Stimulated activated CD8-positive, alpha-beta memory T cell treated with anti-CD3 and anti-CD28 coated beads, Interleukin-4, amount 100 ng/mL, for 1 hour (primary cell): ENCODE measurements at places on chromosomes 6 and 20.

GRCh38 chr20:52539891-52540290 is 348.3 kb upstream of the ZFP64 start:
- no peak for DNase-seq

GRCh38 chr20:62002882-62003480 is 62.7 kb downstream of the TAF4 start:
- DNase-seq, result no peak

GRCh38 chr6:20542927-20543602 is 8.8 kb downstream of the CDKAL1 start:
- DNase-seq, result no peak

DNA sequence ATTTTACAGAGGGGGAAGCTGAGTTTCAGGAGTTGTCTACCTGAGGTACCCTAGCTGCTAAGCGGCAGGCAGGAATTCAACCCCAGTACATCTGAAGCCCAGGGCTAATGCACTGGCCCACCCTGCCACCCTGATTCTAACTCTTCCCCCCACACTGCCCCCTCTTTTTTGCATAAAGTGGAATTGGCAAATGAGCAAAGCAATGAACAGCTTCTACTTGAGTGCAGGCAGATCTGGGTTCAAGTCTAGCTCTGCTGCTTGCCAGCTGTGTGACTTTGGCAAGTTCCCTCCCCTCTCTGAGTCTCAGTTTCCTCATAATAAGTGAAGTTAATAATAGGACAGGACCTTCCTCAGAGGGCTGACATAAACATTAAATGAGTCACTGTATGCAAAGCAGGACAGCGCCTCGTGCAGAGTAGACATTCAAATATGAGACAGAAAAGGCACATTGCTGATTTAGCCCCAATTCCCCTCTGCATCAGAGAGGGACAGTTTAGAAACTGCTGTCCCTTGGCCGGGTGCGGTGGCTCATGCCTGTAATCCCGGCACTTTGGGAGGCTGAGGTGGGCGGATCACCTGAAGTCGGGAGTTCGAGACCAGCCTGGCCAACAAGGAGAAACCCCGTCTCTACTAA is 4.7 kb downstream of the ADA start:
- DNase-seq, result no peak

DNA sequence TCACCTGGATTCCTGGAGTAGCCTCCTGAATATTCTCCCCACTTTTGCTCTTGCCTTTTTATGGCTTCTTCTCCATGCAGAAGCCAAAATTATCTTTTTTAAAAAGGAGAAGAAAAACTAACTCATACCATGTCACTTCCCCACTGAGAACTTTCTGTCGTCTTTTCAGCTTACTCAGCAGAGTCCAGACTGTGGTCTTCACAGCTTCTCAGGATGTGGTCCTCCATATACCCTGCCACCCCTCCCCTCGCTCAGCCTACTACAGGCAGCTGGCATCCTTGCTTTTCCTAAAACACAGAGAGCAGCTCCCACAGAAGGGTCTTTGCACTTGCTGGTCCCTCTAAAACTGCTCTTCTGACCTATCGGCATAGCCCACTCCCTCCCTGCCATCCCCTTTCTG is 89.4 kb upstream of the ISM1 start:
- DNase-seq, result no peak

- DNase-seq, result no peak
These were observed 29.1 kb downstream of the NDUFAF5 start for GRCh38 chr20:13813910-13814309.

DNA sequence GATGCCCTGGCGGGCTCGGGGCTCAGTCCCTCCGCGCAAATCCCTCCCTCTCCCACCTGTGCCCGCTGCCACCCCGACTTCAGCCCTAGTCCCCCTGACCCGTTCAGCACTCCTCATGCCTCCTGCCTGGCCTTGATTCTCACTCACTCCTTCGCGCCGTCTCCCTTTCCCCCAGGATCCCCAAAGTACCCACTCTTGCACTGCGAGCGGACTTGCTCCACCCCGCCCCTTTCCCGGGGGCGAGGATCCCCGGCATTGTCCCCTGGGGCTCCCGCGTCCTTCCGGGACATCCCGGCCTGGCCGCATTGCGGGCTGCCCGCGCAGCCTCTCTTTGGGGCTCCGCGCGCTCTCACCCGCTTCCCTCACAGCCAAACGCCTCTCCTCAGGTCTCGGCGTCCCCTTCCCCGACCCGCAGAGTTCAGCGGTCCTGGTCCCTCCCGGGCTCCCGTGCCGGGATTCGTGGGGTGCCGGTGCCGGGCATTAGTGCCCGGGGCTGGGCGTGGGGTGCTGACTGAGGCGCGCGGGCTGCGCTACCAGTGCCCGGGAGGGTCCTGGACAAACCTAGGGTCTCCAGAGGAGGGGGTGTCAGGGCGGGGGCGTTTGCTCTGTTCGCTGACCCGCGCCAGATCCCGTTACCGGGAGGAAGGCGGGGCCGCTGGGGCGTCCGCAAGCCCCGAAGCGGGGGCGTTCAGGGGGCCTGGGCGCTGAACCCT is 45.5 kb upstream of the SUPT3H start:
- DNase-seq, result no peak

DNA sequence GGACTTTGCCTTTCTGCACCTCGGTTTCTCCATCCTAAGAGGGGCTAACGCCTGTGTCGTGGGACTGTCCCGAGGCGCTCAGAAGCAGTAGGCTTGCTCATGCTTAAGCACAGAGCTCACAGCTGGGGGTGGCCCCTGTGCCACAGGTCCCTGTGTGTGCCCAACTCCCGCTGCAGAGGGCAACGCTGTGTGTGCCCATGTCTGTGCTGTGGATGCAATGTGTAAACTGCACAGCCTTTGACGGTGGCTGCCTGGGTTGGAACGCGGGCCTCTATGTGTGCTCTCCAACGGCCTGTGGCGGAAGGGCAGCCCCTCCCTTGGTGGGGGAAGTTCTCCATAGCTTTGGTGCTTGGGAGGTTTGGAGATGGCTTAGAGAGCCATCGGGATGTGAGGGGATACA is 10.7 kb upstream of the GATA5 start:
- DNase-seq, result no peak

DNA sequence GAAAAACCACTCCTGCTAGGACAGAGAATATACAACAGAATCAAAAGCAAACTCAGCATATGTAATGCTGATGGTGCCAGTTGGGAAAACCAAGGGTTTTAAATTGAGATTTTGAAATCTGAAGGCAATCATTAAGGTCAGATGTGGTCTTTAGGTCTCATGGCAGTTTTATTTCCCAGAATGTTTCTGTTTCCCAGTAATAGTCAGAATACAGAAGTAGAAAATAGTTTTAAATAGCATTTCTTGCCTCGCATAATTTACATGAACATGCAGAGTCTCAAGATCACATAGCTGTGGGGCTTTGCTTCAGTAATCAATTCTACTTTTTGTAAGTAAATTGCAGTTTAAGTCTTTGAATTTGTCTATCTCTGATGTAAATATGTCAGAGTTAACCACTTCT is 58.1 kb downstream of the RNF144B start:
- no peak for DNase-seq

DNA sequence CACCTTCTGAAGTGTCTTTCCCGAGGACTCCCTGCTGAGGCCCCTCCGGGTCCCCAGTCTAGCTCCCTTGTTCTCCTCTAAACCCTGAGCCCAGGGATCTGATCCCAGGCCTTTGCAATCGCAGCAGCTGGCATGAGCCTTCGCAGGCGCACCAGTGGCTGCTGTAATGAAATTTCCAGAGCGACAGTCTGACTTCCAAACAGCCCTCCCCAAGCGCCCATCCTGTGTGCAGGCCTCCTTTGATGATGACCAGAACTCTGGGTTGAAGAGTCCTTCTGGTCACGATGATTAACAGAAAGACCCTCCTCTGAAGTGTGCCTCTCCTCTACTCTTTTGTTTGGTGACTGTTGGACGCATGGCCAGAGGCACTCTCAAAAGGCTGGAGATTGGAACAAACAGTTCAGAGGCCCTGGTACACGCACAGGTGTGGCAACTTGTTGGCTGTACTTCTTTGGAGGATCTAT is 89.1 kb upstream of the MPC1 start:
- no peak for DNase-seq

DNA sequence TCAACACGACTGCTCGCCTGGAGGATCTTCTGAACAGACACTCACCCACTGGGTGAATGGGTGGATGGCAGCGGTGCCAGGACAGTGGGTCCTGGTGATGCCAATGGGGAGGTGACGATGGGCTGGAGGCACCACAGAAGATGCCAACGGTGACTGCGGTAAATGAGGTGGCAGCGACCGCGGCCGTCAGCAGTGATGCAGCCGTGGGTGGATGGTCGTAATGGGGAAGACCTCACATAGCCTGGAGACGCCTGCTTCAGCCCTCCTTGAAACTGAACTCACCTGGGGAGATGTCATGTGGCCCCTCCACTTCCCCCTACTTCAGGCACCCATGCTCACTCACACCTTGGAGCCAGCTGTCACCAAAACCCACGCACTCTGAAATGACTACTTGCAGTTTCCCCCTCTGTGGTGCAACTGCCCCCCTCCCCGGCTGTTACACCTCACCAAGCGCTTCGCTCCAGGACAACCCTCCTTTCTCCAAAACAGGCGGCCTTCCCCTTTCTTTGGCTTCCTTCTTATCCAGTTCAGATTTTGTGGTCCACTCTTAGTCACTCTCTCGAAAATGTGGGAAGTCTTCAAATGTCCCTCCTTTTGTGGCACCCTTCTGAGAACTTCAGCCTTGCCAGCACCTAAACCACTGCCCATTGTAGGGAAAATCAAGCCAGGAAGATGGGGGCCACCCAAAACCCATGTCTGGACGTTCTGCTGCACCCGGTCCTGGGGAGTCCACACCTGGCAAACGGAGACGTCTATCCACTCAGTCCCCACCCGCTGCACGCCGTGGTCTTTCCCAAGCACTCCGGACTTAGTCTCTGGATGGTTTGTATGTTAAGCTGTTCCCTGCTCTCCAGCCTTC is 10.4 kb upstream of the ABHD16B start:
- no peak for DNase-seq

DNA sequence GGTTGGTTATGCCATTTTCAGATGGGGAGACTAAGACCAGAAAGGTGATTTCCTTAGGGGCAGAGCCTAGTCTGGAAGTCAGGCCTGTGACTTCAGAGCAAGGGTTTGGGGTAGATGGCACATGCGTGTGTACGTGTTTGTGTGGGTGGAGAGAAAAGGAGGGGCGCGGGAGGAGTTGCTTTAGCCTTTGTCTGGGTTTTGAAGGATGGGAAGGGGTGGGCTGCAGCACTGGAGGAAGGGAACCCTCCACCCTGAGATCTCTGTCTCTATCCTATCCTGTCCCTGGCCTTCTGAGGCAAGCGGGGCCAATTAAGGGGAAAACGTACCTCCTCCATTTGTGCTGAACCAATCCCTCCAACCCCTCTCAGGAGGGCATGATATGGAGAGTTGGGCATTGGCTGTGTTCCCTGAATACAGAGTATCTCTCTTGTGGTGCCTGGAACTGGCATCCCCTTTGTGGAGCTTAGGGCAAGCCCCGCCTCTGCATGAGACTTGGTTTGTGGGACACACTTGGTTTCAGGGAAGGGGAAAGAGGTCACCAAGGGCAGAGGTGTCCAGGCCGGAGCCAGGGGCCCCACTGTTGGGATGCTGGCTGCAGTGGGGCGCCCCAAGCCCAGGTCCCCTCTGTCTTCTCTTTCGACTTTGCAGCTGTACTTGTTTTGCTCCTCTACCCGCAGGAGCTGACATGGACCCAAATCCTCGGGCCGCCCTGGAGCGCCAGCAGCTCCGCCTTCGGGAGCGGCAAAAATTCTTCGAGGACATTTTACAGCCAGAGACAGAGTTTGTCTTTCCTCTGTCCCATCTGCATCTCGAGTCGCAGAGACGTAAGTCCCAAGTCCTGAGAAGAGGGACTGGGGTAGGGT is at the start of gene DBNDD2:
TSS of gene DBNDD2 (plus strand) at position 507 of the 863 bp plus-strand sequence. CDS start at position 686, 179 bp downstream.
- DNase-seq, result no peak

- DNase-seq, result no peak
These were observed 42.5 kb downstream of the ID4 start for GRCh38 chr6:19879663-19880062.

GRCh38 chr20:33680686-33681085 is 5.5 kb downstream of the E2F1 start:
- no peak for DNase-seq

GRCh38 chr6:958488-958887 is 265.5 kb upstream of the EXOC2 start:
- DNase-seq, result no peak

DNA sequence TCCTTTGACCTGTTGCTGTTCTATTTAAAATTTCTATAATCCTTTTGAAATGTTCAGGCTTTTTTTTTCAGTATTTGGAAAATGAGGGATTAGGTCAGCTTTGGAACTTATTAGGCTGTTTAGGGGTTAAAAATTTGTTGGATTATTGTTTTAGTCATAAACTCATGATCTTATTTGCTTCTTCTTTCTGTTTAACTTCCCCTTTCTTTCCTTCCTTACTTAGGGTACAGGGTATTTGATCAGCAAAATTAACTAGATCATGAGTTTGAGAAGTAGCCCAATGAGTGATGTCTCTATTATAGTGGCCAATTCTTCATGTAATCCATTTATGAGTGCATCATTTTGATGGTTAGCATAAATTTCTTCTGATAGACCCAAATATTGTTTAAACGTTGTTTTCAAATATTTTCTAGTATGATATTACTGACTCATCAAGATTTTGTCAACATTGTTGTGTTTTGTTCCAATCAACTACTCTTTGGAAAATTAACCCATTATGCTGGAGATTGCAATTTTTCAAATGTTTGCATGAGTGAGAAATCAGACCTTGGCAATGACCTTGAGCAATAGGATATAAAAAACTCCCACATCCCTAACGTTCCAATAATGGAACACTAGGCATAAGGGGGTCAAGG is 94.4 kb downstream of the OTOR start:
- DNase-seq, result no peak

DNA sequence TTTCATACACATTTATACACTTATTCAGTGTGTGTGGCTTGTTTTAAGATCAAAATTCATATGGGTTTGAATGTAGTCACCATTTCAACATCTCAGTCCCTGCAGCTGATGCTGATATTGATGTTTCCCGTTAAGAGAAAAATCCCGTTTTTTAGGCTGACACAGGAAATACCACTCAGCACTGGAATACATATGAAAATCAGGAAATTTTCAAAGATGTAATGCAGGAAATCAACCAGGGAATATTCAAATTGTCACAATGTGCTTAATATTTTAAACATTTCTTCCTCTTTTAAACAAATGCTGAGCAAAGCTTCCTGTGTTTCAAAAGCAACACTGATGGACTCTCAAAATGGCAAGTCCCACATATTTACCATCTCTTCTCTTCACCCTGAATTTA is 94.5 kb upstream of the MARCKS start:
- no peak for DNase-seq
